ENCODE measurements at places on chromosomes 6 and 20. TPM values are rescaled to one million over a fixed set of nuclear protein-coding genes. Genes with fewer than 3 reads are reported as not detected.

PPP1R11 gene
- total RNA-seq = 39.1 TPM

ATG5 gene
- total RNA-seq = 50.4 TPM

JAG1 gene
- 18.4 TPM for total RNA-seq

ZNF292 gene
- total RNA-seq = 19.3 TPM

LATS1 gene
- total RNA-seq = 17.1 TPM

ARMH2 gene
- not detected for total RNA-seq

ADAM33 gene
- 19.5 TPM for total RNA-seq

PRICKLE4 gene
- total RNA-seq = 0.86 TPM

FAM120B gene
- total RNA-seq = 13.8 TPM
